ENCODE measurements at places on chromosomes 2 and 18.

- no peak for DNase-seq
These were observed 16.3 kb downstream of the DYNC2LI1 start for GRCh38 chr2:43790147-43790546.

GRCh38 chr2:138279871-138280270 is 221.7 kb upstream of the SPOPL start:
- no peak for DNase-seq

DNA sequence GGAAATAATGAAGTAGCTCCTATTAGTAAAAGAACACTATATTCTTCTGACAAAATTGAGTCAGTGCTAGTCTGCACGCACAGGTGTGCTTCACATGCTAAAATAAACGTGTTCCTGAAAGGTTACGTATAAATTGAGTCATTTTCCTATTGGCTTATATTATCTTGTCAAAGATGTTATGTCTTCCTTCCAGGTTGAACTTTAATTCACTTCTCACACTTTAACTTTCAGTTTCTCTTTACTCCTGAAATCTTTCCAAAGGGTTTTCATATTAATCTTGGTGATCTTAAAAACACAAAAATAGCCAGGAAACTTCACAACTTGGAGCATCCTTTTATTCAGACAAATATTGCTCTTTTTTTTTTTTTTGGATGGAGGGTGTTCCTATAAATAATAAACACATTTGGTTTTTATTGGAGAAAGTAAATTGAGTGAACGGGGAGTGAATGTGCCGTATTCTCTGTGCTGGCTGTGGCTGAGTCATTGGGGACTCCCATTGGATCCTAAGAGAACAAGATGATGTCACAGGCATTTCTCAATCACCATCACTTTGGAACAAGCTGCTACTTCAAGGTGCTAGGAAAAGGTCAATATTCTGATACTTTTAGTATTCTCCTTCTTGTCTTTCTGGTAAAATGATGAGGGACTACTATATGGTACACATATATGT is 150.2 kb upstream of the SPATS2L start:
- no peak for DNase-seq

DNA sequence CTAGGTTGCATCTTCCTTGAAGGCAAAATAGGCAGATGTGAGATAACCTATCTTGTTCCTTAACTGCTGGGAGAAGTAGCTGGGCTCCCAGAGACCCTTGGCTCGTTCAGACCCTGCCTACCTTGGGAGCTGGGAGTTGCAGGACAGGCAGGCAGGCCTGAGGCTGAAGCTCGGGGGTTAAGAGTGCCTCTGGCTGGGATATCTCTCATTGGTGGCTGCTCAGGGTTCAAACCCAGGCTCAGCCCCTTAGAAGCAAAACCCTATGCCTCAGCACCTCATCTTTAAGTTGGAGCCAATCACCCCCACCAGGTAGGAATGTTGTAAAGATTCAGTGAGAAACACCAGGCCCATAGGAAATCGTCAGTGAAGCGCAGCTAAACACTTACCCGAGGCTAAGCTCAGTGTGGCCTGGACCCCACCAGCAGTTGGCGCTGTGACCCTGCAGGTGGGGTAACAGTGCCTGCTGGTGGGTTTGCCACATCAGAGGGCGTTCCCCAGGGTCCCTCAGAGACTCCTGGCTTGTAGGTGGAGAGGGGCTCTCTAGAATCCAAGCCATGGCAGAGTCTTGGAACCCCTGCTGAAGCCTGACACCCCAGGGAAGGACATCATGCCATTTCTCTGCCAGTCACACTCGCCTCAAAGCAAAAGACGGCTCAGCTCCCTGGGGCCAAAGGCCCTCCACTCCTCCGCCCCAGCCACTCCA is 54.6 kb upstream of the GPR17 start:
- peak; percentile 68 for DNase-seq

DNA sequence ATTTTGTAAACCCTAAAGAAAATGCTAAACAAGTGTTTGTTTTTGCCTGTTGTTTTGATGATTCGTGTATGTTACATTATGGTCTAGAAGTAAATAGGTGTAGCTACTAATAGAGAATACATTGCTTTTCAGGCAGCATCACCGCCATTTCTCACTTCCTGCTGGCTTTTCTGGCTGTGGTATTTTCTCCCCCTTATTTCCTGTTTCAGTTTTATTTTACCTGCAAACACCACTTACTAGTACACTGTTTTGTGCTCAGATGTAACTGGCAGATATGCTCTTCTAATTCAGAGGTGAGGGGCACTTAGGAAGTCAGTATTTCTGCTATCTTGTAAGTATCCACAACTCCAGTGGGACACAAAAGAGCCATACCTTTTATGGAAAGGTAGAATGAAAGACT is 38.1 kb upstream of the SLC3A1 start:
- DNase-seq: no peak

- no peak for DNase-seq
These were observed 12.8 kb downstream of the FAM210A start for GRCh38 chr18:13713455-13714055.

DNA sequence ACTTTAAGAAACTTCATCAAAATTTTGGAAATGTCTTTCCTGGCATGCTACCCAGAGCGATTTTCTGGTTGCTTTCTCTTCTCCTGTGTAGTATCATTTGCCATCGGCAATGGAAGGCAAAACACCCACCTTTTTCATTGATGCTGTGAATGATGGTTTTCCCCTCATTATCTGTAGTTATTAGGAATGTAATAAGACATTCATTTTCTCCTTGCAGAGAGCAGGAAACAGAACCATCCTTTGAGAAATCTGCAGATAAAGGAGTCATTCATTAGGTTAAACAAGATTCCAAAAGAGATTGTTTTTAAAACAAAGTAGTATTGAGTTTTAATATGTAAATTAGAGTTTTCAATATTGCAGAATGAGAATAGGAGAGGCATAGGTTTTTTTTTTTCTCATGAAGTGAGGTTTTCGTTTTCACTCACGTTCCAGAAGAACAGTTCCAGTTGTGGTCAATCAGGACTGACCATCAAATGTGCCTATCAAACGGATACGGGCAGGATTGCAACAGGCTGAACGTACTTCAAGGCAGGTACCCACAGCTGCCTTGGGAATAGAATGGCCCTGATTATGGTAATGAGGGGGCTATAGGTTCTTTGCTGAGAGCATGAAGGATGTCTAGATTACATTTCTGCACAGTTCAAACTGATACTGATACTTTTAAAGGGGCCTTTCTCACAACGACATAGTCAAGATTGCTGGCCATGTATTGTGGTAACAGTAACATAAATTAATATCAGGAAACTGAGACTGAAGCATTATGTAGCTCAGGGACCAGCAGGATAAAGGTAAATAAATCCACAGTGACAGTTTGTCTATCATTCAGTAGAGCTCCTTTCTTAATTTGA is 49.8 kb upstream of the PLA2R1 start:
- DNase-seq: no peak

GRCh38 chr2:73993376-73993775 is 8.7 kb downstream of the TET3 start:
- DNase-seq: no peak

GRCh38 chr2:209523041-209523740 is 99.3 kb downstream of the MAP2 start:
- DNase-seq: no peak

DNA sequence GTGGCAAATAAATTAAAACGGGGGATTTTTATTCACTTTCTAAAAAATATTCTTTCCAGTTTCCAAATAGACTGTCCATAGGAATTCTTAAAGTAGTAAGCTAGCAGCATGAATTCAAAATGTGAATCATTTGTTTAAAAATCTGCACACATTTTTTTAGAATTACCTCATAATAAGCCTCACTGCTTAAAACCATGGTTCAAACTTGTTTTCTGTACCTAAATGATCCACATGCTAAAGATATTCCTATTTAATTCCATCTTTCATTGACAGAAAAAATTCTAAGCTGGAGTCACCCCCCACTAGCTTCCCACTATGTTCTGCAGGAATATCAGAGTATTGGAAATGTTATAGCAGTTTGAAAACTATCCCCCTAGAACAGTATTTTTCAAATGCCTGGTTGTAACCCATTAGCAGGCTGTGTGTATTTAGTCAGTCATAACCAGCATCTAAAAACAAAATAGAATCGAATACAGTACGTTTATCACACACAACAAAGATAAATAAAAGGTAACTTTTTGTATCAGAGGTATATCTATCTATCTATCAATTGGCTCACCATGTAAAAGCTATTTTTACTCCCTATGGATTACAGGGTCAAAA is 11.2 kb upstream of the IKZF2 start:
- no peak for DNase-seq

- no peak for DNase-seq
These were observed 134.2 kb downstream of the CBLN2 start for GRCh38 chr18:72409903-72410302.

DNA sequence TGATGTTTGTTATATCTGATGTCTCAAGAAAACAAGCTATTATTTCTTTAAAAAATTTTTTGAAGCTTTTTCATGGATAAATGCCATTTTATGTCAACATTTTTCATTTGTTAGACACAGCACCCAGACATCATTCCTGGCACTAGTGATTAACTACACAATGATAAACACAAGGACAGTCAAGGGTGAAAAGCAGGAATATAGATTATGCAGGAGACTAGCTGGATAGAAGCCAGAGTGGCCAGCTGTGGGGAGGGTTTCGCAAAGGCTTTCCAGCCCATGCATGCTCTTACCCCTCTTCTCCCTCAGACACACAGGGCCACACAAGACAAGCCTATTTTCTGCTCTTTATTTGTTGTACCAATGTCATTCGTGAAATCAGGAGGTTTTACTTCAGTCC is 127.1 kb upstream of the TTC39C start:
- DNase-seq: no peak

GRCh38 chr2:233413046-233413445 is 58.8 kb downstream of the DGKD start:
- DNase-seq: no peak

DNA sequence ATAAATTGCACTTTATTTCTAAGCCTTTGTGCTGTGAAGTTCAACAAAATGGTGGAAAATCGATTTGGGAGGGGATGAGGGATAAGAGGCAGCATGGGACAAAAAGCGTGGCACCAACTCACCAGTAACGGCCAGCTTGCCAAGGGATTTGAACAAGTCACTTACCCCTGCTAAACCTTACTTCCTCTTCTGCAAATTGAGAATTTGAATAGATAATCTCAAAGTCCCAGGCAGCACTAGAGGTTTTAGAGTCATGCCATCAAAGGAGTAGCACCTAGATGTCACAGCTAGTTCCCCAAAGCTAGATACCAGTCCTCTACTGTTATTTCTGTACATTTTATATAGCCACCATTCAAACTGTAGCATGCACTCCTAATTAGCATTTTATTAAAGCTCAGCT is 83.7 kb upstream of the VRK2 start:
- no peak for DNase-seq

- no peak for DNase-seq
These were observed 64.2 kb upstream of the THOC1 start for GRCh38 chr18:332007-332406.

DNA sequence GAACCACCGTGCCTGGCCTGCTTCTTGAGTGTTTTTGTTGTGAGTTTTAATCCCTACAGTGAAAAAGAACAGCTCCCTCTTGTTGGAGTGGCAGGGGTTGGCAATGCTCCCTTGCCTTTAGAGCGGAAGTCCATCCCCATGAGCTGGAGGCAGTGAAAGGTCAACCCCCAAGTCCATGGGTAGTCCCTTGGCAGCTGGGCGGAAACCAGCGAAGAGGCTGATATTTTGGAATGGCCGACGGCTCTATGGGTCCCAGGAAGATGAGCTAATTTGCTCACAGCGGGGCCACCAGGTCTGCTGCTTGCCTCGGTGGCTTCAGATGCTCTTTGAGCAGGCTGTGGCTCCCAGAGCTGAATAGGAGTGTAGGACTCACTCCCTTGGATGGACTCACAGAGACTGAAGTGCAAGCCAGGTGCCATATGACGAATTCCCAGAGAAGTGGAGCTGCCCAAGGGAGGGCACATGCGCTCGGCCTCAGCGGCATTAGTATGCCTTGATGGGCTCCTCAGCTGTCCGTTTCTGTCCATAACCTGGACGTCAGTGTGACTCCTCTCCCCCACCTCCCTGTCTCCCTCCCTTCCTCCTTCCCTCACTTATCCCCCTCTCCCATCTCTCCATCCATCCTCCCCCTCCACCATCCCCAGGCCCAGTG is 25.4 kb upstream of the RHOB start:
- DNase-seq: no peak

DNA sequence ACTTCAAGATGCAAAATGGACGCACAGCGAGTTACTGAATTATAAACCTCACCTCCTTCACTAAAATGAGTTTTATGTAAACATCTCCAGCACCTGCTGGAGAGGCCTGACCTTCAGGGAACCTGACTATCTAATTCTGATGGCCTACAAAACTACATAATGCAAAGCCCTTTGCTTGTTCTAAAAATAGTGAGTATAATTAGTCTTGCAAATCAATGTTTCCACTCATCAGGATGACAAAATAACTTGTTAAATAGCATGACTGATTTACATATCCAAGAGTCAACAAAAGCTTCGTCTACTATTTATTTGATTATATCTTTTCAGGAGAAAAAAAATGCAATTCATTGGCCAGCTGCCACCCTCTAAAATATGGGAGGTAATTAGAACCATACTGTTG is 326.3 kb upstream of the MC4R start:
- no peak for DNase-seq

GRCh38 chr18:59783138-59783537 is 85.9 kb upstream of the CCBE1 start:
- DNase-seq: no peak

DNA sequence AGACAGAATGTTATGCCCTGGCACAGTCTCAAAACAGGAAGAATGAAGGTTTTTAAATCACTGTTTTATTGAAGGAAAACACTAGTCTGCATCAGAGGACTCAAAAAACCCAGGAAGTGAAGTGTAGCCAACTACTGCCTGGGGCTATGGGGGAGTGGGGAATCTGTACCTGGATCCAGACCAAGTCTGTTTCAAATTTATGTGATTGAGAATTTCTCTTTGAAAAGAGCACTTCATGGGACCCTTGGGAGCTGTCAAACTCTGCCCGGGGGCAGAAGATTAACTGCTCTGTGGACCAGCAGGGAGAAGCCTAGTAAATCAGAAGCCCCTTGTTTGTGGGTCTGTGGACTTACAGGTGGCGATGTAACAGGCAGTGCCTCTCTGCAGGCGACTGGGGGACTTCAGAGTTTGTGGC is 45.3 kb upstream of the TANC1 start:
- no peak for DNase-seq

DNA sequence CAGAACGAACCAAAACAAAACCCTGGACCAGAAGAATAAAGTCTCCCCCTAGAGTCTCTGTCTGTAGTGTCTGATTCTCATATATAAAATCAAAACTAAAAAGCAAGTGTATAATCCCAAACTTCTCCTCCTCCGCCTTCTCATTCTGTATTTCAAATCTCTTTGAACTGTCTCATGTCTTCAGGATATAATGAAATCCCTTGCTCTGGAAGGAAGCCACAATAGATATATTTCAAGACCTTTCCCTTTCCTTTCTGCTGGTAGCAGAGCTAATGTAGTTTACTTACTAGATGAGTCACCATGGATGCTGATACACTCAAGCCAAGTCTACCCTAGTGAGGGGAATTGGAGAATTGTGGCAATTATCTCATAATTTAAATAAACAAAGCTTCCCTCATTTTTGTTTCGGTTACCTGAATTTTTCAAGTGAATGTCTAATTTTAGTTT is 33.5 kb upstream of the CCDC93 start:
- no peak for DNase-seq
